NCI-H2029 treated with DMSO at 0.1 percent for 48 hours (cell line): ENCODE measurements at places on chromosomes 2 and 18.

GRCh38 chr2:102224824-102225739 is 38.3 kb downstream of the IL1RL2 start:
- no peak for DNase-seq

DNA sequence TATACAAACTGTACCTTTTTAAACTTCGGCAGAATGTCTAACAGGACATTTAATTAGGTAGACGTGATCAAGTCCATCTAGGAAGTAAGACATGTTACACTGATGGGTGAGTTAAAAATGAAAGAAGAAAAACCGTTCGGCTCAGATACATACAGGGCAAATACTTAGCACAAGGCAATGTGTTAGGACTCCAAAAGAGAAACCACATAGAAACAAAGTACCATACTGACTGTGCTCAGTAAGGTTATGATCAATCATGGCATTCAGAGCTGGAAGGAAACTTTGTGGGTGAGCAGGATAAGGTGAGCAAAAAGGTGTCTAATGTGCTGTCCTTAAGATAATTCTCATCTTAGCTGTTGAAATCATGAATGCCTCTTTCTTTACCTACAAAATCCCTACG is 211.9 kb downstream of the STK39 start:
- no peak for DNase-seq

- DNase-seq: no peak
Observed at GRCh38 chr18:64110692-64111480, 38.0 kb downstream of the LINC00305 start.

- DNase-seq: no peak
Observed at GRCh38 chr2:71935262-71935848, 212.3 kb downstream of the CYP26B1 start.

GRCh38 chr2:198762441-198762840 is 695.3 kb downstream of the SATB2 start:
- DNase-seq: no peak

DNA sequence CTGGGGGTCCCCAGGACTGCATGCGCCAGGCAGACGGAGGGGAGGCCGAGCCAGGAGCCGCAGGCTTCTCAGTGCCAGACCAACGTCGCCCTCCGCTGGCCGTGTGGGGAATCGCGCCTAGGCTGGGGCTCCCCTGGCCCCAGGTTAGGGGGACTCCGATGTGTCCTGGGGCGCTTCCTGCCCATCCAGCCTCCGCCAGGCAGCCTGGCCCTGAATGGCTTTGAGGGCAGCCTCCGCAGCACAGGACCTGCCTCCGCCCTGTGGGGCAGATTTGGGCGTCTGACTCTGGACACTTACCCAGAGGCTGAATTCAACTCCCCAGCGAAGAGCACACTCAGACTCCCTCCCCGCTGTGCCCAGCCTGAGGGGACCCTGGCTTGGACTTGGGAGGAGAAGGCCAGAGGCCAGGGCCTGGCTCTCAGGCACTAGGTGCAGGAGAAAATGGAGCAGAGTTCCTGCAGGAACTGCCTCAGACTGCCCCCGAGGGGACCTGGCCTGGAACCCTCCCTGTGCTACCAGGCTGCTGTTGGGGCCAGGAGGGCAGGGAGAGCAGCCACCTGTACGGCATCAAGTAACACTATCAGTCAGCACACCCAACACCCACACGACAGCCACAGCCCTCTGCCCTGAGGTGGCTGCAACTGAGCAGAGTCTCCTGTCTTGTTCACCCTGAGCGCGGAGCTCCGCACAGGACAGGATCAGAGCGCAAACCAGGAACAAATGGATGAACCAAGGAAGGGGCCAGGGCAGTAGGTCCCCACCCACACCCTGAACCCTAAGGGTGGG is 597 bp upstream of the TEKT4 start:
- no peak for DNase-seq

GRCh38 chr2:229412686-229413085 is 141.6 kb upstream of the PID1 start:
- no peak for DNase-seq

DNA sequence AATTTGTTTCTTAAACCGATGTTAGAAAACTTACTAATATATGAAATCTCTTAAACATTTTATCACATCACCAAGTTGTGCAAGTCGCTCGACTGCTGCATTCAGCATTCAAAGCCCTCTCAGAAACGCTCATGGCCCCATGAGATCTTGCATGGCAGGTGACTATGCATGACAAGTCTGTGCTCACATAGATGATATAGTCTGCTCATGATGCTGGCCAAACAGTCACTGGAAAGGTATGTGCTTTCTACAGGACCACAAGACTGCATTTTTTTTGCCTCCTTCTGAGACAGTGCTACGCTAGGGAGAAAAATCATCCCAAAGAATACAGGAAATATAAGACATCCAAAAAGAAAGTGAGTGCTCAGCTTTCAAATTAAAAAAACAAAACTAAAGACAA is 98.3 kb upstream of the ZBTB14 start:
- no peak for DNase-seq

DNA sequence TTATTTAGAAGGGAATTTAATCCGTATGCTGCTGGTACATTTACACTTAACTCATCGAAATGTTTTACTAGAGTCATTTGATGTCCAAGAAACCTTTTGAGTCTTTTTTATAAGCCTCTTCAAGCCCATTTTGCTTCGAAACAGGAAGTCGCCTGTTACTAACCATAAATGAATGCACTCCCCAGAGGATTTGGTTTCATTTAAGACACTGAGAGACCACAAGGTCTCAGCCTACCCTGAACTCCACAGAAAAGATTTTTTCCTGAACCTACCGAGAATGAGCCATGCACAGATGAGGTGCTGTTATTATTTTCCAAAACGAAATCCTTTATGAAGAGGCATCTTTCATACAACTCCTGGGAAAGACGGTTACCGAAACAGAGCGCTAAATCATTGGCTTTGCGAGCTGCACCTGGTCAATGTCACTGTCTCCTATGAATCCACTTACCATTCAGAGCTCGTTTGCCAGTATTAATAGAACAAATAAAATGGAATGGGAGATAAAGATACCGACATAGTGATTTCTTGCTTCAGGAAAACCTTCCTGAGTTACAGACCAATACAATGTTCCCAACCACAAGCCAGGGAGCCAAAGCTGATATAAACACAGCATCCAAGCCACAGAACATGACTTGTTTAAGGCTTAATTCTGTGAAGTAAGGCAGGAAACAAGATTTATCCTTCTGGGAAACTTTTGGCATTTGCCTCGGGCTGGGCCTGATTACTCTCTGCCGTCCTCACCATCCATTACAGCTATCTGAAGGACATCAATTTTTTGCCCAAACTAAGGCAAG is 382.1 kb downstream of the OSR1 start:
- DNase-seq: peak; percentile 57

- DNase-seq: no peak
Observed at GRCh38 chr2:235626658-235627057, 132.8 kb downstream of the AGAP1 start.

GRCh38 chr2:47950340-47951301 is 44.3 kb upstream of the FBXO11 start:
- DNase-seq: no peak

DNA sequence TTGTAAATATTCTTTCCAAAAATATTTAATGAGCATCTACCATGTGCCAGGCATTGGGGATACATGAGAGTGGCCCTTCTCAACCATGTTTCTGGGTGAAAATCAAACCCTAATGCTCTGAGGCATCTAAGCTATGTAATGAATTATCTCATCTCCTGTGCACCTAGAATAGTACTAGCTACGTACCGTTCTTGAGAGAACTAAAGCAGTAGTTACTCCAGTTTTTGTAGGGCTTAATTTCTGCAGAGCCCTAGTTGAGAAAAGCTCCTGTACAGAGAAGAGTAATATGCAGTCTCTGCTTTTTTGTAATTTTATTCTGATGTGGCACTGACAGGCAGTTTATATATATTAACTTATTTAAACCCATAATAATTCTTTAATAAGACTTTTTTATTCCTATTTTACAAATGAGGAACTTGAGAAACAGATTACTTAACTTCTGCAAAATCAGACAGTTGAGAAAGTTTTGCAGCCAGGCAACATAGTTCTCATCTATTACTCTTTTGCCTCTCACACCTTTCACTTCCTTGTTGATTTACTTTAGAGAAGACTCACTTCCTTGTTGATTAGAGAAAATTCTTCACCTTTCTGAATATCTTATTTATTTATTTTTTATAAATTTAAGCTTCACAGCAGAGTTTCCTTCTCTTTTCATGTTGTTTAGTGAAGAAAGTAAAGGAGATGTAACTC is 3.1 kb downstream of the SPOPL start:
- DNase-seq: no peak

GRCh38 chr18:56412951-56413350 is 225.4 kb downstream of the TXNL1 start:
- no peak for DNase-seq

DNA sequence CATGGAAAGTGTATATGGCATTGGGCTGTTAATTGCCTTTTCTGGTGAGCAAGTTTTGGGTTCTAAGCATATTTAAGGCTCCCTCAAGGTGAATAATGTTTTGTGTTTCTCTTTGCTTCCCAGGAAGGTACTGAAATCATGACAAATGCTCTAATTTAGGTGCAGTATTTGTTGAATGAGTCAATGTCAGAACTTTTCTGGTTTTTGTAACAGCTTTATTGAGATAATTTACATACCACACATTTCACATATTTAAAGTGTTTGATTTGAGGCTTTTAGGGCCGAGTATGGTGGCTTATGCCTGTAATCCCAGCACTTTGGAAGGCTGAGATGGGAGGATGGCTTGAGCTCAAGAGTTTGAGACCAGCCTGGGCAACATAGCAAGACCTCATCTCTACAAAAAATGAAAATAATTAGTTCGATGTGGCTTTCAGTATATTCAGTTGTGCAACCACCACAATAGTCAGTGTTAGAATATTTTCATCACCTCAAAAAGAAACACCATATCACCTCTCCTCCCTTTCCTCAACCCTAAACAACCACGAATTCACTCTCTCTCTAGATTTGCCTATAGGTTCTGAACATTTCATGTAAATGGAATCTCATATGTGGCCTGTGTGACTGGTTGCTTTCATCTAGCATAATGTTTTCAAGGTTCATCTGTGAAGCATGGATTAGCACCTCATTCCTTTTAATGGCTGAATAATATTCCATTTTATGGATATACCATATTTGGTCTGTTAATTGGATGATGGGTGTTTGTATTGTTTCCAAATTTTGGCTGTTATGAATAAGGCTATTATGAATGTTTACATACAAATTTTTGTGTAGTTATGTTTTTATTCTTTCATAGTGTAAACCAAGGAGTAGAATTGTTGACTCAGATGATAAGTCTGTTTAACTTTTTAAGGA is 54.9 kb downstream of the MGAT5 start:
- no peak for DNase-seq

DNA sequence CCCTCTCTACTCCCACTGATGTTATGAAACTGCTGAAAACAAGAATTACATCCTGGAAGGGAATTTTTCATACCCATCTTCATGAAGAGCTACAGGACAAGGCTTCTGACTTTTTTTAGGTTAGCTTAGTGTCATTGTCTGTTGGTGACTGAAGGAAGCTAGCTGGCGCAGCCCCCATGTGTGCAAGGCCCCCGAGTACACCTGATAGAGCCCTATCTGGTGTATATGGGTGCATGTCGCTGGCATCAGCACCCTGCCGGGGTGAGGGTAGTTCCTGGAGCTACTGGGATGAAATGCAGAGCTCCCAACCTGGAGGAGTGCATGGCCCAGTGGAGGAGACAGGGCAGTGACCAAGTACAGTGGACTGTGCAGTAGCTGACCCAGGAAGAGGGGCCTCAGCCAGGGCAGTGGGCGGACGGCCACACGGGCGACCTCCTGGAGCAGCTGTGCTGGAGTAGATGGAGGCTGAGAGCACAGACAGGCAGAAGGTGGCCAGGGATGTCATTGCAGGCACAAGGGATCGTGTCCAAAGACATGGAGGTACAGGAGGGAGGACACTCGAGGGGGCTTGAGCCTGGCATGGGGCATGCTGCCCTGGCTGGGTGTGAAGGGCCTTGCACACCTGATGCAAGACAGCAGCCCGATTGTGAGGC is 12.1 kb downstream of the IMPA2 start:
- DNase-seq: no peak

DNA sequence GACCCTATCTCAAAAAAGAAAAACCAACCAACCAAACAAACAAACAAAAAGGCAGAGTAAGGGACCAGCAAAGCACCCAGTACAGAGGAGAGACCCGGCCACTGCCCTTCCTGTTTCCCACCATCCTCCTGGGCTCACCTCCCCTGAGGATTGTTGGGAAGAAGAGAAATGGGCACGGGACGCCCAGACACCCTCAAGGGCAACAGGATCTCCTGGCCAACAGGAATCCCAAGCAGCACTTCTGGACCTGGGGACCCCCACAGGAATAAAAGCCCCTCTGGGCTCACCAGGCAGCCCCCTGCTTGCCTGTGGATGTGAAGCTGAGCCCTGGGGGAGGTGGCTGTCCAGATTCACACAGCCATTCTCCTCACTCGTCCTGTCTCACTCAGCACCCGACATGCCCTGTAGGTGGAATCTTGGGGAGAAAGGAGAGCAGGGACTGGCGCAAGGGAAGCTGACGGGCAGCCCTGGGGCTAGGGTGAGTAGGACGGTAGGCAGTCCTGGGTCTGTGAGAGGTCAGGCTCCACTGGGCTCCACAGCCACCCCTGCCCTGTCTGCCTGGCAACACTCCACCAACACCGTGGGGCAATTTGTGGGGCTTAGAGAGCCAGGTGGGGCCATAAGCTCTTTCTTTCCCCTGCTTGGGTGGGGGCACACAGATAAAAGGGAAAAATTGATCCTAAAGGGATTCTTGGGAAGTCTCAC is 18.0 kb downstream of the KLF11 start:
- DNase-seq: no peak

GRCh38 chr2:33317369-33318007 is 159.0 kb upstream of the RASGRP3 start:
- DNase-seq: no peak

- DNase-seq: no peak
Observed at GRCh38 chr18:66916834-66917233, 312.9 kb upstream of the CDH19 start.

DNA sequence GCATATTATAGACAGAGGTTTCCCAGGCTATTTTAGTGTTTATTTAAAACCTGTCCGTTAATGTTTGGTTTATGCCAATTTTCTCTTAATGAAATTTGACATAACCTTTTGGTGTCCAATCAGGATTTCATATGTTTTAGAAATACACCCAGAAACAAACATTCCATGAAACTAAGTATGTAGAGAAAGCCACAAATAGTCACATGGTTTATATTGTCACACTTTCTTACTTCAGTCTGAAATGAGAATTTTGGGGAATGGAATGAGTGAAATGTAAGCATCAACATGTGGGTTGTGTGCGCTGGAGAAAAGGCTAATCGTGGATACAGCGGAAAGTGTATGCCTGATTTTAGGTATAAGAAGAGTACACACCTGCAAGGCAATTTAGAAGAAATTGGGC is 277.0 kb upstream of the RAB12 start:
- no peak for DNase-seq
